CD8-positive, alpha-beta memory T cell (primary cell): ENCODE measurements at places on chromosomes 3 and 15. TPM values are rescaled to one million over a fixed set of nuclear protein-coding genes. Genes with fewer than 3 reads are reported as not detected.

Gene UACA
- 0.53 TPM for total RNA-seq

Gene CCDC9B
- total RNA-seq, result 0.47 TPM

Gene FEM1B
- 37.7 TPM for total RNA-seq

Gene BCHE
- total RNA-seq, result not detected

Gene DZIP3
- total RNA-seq, result 8.6 TPM

Gene C3orf18
- total RNA-seq, result 13.0 TPM

Gene RASL12
- not detected for total RNA-seq

Gene CHRM5
- not detected for total RNA-seq

Gene SCN11A
- 0.07 TPM for total RNA-seq

Gene TM4SF18
- total RNA-seq, result not detected

Gene SLC22A13
- total RNA-seq, result 0.28 TPM

Gene KNG1
- not detected for total RNA-seq

Gene TP63
- total RNA-seq, result 0.82 TPM

Gene SLC28A1
- total RNA-seq, result not detected

Gene COLQ
- total RNA-seq, result 1.6 TPM

Gene PIGZ
- 0.31 TPM for total RNA-seq

Gene TGM5
- not detected for total RNA-seq

Gene GXYLT2
- not detected for total RNA-seq

Gene PLSCR2
- not detected for total RNA-seq

Gene GOLGA6D
- total RNA-seq, result not detected

Gene GOLGA8G
- not detected for total RNA-seq

Gene HTR3E
- total RNA-seq, result not detected
